ENCODE measurements at places on chromosomes 4 and X. TPM values are rescaled to one million over a fixed set of nuclear protein-coding genes. Genes with fewer than 3 reads are reported as not detected.

CXorf65 gene
- not detected for total RNA-seq

NPFFR2 gene
- not detected for total RNA-seq

SORCS2 gene
- total RNA-seq: not detected

RASL11B gene
- 2.6 TPM for total RNA-seq

SPANXN4 gene
- not detected for total RNA-seq

ZRSR2 gene
- 17.0 TPM for total RNA-seq

TRIM2 gene
- 37.2 TPM for total RNA-seq

PAK3 gene
- total RNA-seq: 8.5 TPM
